Left kidney (tissue), 8 donors: ENCODE measurements at places on chromosomes 16 and 17.

DNA sequence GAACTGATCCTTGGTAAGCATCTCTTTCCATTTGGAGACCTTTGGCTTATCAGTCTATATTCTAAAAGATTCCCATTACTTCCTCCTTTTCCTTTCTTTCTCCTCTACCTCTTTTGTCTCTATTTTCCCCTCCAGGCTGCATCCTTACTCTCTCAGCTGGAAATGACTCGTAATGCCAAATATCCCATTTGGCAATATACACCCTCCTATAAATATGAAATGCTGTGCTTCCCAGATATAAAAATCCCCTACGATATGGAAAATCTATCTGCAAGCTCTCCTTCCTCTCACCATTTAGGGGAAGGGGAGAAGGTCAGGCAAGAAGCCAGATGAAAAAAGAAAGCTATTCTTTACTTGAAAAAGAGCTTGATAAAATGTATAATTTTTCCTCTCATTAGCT is 39.9 kb downstream of the XPO6 start:
- DNase-seq = no peak

DNA sequence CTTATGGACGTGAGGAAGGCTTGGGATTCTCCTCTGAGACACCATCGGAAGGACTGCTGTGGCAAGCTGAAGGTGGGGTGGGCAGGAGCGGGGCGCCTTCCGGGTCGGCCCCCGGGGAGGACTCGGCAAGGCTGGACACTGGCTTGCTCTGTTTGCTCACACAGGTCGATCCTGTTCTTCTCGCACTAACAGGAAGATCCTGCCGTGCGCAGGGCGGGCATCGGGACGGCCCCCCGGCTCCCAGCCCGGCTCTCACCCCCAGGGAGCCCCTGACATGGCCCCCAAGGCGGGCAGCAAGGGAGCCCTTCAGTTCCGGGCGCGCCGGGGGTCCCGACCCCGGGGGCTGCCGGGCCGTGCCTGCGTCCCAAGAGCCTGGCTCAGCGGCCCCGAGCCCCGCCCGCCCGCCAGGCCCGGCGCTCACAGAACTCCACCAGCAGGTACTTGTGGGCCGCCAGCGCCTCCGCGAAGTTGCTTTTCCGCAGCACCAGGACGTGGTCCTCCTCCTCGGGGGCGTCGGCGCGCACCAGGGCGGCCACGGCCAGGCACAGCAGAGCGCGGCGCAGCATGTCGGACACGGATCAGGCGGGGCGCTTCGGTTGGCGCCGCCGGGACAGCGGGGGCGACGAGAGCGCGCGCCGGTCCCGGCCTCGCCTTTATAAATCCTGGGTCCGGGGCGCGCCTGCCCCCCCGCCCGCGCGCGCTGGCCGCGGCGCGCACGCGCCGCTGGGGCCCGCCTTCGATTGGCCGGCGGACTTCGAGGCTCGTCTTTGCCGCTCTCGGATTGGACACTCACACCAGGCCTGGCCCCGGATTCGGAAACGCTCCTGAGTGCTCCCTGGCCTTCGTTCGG is at the start of gene P4HB:
Gene P4HB (minus strand): TSS at position 630 of the 850 bp plus-strand sequence. CDS start 64 bp downstream, at position 566.
- no peak for DNase-seq

- DNase-seq = no peak
Measured at GRCh38 chr17:47276444-47276843, 22.8 kb downstream of the ITGB3 start.

- no peak for DNase-seq
Measured at GRCh38 chr16:72829846-72830775, 217.8 kb downstream of the ZFHX3 start.

GRCh38 chr16:69378036-69378435 is 7.8 kb downstream of the TERF2 start:
- no peak for DNase-seq

GRCh38 chr17:80474231-80474960 is 2.0 kb downstream of the NPTX1 start:
- DNase-seq = no peak

DNA sequence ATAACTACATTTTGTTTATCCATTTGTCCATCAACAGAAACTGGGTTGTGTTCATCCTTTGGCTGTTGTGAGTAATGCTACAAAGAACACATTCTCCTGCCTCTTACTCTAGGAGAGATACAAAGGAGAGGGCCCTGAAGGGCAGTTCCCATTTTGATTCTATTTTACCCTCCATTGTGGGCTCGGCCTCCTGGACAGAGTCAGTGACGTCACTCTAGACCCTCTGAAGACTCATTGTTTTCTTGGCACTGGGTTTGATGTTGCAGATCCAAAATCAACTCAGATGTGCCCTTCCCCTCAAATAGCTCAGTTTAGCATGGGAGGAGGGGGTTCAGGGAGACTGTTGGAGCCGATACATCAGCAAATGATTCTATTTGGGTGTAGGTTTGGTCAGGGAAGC is 280.9 kb downstream of the UTP18 start:
- no peak for DNase-seq

DNA sequence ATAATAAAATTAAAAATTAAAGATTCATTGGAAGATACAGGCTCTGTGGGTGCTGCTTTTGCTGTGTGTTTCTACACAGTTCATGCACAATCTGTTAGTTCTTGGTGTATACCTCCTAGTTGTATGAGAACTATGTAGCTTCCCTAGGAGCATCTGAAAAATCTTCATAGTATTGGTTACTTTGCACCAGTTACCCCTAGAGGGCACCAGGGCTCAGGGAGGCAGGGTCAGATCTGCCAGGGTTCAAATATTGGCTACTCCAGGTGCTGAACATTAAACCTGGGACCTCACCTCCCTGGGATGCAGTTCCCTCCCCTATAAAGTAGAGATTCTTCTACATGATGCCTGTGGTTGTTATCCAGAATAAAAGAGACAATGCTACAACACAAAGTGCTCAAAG is 583.0 kb upstream of the CDH11 start:
- no peak for DNase-seq

GRCh38 chr17:75011401-75012095 is 922 bp upstream of the MRPL58 start:
- DNase-seq = peak; percentile 49

- DNase-seq = no peak
Measured at GRCh38 chr17:81684442-81684911, 666 bp downstream of the HGS start.

- no peak for DNase-seq
Measured at GRCh38 chr16:23562505-23562904, 5.0 kb downstream of the UBFD1 start.

DNA sequence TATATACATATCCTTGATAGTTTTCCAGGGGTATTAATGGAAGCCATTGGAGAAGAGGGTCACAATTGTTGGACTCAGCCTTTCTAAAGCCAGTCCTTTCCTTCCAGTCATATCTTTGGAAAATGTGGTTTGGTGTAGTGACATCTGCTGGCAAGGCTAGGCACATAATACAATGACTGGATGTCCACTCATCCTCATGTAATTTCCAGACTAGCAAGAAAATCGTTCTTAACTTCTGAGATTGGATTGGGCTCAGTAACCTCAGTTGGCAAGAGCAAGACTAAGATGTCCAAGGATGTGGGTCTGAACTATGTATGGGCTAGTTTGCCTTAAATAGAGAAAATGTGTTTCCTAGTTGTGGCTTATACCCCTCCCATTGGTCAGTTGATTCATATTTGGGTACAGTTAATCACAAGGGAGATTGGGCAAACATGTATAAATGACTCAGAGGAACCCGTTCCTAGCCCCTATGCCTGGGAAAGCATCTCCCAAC is 8.7 kb upstream of the KAT7 start:
- peak; percentile 49 for DNase-seq

DNA sequence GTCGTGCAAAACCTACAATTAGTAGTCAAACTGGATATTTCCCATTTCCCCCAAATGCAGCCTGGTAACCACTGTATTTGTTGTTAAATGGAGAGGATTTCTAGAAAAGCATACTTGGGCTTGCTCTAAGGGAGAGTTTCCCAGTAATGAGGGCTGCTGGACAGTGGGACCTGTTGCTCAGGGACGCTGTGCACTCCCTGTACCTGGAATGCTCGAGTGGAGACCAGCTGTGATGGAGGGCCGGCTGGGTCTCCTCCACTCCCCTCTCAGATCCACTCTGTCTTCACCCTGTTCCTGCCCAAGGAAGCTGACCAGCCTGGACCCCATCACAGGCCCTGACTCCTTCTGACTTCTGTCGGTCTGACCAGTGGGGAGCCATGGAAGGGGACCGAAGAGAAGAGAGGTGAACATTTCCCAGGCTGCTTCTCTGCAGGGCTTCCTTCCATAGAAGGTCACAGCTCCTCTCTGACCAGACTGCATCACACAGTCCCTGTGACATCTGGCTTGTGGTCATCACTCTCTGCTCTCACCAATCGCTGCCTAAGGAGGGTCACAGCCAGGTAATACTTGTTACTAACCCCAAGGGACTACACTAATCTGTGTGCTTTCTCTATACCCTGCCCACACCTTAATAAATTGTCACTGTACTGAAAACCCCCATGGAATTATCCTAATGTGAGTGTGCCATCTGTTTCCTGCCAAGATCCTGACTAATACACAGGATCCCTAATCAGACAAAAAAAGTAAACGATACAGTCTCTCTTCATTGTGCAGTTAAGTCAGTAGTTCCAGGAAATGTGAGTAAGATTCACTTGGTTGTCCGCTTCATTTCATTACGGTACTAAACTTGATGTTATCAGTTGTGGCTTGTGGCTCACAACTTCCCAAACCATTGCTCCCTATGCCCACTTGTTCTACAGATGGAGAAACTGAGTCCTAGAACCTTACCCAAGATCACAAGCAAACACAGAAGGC is 102.4 kb downstream of the CCT6B start:
- no peak for DNase-seq

DNA sequence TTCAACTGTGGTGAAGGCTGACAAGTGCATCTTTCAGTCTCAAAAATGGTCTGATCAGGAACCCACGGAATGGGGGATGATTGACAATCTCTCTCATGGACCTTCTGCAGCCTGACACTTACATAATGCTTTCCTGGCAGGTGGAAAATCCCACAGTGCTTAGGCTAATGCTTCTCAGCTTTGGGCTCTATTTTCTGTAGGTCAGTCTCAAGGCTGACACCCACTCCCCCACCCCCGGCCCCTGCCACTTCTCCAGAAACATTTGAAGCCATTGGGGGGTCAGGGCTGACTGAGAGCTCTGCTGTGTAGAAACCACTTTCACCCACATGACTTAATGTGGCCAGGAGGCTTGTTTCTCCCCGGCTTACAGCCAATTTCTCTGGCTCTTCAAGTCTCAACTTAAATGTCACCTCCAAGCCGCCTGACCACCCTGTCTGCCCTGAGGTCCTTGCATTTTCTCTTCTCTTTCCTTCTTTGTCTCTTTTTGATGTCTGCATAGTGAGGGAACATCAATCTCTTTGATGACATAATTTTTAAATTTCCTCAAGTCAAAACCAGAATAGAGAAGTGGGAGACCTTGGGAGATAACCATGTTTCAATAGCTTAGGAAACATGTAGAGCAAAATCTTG is 16.7 kb upstream of the IRF8 start:
- no peak for DNase-seq

DNA sequence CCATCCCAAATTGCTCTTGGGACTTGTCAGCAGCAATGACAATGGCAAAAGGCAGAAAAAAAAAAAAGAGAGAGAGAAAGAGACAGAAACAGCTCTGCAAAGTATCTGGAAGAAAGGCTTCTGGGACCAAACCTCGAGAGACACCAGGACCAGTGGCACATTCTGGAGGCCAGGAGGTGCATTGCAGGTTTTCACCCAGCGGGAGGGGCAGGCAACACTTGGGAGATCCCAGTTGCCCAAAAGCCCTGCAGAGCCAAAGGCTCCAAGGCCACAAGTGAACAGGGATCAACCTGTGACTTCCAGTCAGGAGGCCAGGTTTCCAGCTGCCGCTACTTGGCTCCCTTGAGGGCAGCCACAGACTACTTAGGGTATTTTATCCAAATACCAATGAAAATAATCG is 110.8 kb upstream of the CDH5 start:
- no peak for DNase-seq

- DNase-seq = no peak
Measured at GRCh38 chr17:28879886-28880571, 17.5 kb downstream of the FLOT2 start.

DNA sequence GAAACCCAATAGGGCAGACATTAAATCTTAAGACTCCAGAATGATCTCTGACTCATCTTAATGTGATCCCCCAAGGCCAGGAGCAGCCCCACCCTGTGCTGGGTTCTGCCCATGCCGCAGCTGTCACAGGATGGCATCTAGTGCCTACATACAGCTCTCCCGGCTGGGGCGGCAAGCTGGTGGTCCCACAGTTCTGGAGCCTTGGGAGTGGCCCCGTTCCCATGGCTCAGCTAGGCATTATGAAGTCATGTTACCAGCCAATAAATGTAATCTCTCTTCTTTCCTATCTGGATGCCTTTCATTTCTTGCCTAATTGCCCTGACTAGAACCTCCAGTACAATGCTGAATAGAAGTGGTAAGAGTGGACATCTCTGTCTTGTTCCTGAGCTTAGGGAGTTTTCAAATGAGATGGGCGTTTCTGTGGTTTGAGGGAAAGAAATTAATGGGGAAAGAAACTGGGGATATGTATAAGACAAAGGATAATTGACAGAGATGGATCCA is 95.7 kb upstream of the DNAH17 start:
- DNase-seq = no peak

- DNase-seq = no peak
Measured at GRCh38 chr16:89178453-89179147, 7.1 kb downstream of the CDH15 start.

DNA sequence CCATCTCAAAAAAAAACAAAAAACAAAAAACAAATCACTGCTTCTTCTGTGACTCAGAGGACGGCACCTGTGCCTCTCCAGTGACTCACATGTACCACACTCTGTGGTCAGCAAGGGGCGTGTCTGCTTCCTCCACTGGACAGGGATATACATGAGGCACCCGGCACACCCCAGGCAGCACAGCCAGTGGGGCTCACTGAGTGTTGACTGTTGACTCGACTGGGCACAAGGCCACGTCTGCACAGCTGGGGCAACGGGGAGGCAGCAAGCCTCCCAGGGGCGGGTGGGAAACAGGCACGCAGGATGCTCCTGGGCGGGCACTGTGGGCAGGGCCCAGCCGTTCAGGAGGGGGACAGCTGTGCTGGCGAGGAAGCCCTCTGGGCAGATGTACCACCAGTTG is 64.1 kb downstream of the TIMM22 start:
- DNase-seq = no peak

GRCh38 chr17:43736389-43736788 is 22.2 kb downstream of the SOST start:
- no peak for DNase-seq

DNA sequence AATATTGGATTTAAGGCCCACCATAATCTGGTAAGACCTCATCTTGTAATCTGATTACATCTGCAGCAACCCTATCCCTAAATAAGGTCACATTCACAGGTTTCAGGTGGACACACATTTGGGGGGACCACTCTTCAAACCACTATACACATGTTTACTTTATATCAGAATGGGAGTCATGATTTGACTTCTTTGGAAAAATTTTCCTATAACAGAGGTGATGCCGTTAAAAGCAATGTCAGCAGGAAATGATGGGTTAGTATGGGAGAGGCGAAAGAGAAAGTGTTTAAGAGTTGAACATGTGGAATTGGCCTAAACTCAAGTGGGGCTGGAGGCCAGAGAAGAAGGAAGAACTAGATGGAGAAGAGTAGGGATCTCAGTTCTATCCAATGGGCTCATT is 281.7 kb upstream of the ERCC4 start:
- no peak for DNase-seq
